Body of pancreas (tissue), 4 donors: ENCODE measurements at places on chromosomes 2 and 18. TPM values are rescaled to one million over a fixed set of nuclear protein-coding genes. Genes with fewer than 3 reads are reported as not detected.

DNA sequence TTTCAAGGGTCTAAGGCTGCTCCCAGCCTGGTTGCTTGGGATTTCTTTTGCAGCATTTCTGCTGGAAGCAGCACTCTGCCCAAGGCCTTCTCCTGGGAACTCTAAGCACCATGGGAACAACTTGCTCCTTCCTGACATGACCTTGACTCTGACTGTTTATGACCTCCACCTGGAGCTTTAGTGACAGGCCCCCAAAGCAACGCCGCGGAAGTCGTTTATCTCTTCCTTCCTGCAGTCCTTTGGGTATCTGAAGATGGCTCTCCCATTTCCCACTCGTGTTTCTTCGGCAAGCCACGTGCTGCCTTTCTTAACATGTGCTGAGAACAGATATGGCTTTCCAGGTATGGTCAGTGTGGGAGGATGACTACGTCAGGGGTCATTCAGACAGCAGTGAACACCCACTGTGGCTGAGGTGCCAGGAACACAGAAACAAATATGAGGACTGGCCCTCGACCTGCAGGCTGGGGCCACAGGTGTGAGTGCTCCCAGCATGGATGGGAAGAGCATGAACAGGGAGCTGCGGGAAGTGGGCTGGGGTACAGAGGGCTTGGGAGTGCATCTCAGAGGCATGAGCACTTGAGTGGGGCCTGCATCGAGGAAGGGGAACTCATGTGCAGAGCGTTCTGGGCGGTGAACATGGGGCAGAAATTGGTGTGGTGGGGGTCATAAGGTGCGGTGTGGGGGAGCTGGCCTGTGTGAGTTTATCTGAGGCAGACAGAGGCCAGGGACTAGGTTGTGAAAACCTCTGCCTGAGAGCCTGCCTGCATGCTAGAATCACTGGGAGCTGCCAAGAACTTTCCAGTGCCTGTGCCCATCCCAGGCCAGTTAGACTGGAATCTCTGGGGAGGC is 140.5 kb downstream of the TSN start:
- H3K27me3 ChIP-seq, result no peaks in the 10 kb centered on the region
- no peak overlapping the region for H3K4me3 ChIP-seq
- no peaks in the 10 kb centered on the region for H3K4me1 ChIP-seq
- H3K27ac ChIP-seq, result no peak overlapping the region

The MC2R gene
- not detected for total RNA-seq

DNA sequence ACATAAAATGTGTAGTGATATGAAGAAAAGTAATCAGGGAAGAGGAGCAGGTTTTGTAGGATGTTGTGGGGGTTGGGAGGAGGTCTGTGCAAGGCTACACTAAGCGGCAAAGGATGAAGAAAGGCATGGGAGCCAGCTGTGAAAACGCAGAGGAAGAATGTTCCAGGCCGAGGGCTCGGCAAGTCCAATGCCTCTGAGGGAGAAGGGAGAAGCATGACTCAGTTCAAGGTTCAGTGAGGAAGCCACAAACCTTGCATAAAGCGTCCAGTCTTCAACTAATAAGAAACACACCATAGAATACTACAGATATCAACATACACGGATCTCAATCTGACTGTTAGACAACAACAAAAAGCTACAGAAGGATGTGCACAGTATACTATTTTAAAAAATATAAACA is 16.2 kb downstream of the EPB41L3 start:
- H3K36me3 ChIP-seq, result no peaks in the 10 kb centered on the region
- no peak overlapping the region for H3K27ac ChIP-seq
- no peaks in the 10 kb centered on the region for H3K27me3 ChIP-seq
- no peak overlapping the region for H3K4me3 ChIP-seq
- no peaks in the 10 kb centered on the region for H3K4me1 ChIP-seq

DNA sequence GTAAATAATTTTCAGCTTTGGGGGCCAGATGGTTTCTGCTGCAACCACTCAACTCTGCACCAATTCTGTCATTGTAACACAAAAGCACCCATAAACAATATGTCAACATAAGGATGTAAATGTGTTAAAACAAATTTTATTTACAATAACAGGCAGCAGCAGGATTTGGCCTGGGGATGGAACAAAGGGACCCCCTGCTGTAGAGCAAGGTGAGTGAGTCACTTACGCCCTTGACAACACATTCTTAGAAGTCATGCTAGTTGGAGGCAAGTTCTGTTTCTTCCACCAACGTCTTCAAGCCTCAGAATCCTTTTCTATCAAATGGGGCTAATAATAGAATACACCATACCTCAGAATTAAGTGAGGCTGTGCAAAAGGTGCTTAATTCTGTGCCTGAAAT is 610.2 kb upstream of the SYT4 start:
- no peaks in the 10 kb centered on the region for H3K36me3 ChIP-seq
- DNase-seq, result no peak
- no peak overlapping the region for H3K27ac ChIP-seq
